ENCODE measurements at places on chromosomes 13 and 19.

GRCh38 chr19:48634424-48635262 is 2.5 kb downstream of the DBP start:
- peak; percentile 90 for DNase-seq

GRCh38 chr13:110354715-110355473 is 47.8 kb downstream of the COL4A2 start:
- no peak for DNase-seq

GRCh38 chr19:3868770-3869456 is at the start of gene ZFR2:
Gene ZFR2 (minus strand): TSS chr19:3869038. CDS start chr19:3869017, 21 bp downstream.
- no peak for DNase-seq

GRCh38 chr13:70795484-70795883 is 687.2 kb upstream of the KLHL1 start:
- no peak for DNase-seq

- no peak for DNase-seq
Observed at GRCh38 chr19:12284631-12285030, 10.1 kb downstream of the ZNF44 start.

DNA sequence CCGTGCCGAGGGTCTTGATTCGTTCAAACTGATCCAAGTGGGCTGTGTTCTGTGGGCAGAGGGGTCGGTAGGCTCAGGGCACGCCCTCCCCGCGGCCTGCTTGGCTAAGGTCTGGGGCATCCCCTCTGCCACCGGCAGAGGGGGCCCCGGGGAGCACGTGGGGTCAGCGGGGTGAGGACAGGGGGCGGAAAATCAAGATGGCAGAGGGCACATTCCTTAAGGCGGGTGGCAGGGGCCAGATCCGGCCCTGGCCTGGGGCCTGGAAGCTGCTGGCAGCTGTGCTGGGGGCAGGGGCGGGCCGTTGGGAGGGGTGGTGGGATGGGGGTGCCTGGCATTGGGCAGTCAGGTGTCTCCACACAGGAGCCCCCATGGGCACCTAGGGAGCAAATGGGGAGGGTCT is 10.7 kb downstream of the PRKACA start:
- DNase-seq = no peak

DNA sequence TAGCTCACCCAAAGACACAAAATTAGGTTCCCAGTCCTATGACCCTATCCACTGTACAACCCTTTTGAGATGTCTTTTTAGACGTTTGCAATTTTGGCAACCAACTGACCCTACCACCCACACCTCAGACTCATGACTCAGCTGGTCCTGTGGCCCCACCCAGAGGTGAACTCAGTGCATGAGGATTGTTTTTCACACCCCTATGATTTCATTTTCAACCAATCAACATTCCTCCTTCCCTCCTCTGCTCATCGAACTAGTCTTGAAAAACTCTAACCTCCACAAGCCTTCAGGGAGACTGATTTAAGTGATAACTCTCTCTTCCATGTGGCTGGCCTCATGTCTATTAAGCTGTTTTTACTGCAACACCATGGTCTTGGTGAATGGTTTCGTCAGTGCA is 350.7 kb downstream of the UQCRFS1 start:
- no peak for DNase-seq

DNA sequence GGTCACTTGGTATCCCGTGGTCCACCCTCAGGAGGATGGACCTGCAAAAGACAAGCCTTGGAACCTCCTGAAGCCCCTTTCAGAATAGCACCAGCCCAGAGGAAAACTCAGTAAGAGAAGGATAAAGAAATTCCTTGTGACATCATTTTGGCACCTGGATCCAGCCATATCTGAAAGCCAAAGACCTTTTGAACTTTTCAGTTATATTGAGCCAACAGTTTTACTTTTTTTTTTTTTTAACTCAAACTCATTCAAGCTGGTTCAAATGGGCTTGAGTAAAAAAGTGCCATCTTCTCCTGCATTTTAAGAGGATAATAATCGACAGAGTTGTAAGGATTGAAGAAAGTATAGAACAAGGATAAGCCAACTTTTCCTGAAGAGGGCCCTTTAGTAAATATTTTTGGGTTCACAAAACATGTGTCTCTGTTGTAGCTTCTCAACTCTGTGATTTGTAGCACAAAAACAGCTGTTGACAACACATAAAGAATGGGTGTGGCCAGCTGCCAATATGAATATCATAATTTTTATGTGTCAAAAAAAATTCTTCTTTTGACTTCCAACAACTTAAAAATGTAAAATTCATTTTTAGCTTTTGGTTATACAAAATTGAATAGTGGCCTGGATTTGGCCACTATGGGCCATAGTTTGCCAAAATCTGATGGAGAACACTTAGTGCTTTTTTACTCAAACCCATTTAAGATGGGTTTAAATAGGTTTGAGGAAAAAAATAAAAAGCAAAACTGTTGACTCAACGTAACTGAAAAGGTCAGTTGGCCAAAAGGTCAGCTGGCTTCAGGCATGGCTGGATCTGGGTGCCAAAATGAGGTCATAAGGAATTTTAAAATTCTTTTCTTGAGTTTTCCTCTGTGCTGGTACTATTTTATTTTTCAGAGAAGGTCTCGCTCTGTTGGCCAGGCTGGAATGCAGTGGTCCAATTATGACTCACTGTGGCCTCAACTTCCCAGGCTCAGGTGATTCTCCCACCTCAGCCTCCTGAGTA is 50.7 kb downstream of the ACSBG2 start:
- no peak for DNase-seq

- DNase-seq = no peak
Observed at GRCh38 chr13:48641404-48641803, 12.3 kb upstream of the CYSLTR2 start.

DNA sequence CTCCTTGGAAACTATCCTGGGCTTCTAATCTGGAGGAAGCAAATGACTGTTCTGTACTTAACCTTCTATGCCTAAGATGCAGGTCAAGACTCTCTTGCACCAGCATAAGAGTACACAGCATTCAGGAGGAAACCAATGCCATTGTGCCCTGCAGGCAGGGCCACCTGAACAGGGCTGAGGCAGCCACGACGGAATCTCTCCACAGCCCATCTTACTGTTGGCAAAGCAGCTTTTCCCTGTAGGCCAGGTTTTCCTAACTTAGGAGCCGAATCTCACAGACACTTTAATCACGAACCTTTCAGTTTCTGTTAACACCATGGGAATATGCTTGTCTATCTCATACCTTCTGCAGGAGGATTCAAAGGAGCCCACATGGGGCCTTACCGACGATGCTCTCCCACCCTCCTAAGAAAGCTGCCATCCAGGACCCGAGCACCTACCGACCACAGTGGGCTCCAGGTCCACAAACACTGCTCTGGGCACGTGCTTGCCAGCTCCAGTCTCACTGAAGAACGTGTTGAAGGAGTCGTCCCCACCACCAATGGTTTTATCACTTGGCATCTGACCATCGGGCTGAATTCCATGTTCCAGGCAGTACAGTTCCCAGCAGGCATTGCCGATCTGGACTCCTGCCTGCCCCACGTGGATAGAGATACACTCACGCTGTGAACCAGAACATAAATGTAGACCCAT is 2.6 kb downstream of the TUBA3C start:
- DNase-seq = no peak

DNA sequence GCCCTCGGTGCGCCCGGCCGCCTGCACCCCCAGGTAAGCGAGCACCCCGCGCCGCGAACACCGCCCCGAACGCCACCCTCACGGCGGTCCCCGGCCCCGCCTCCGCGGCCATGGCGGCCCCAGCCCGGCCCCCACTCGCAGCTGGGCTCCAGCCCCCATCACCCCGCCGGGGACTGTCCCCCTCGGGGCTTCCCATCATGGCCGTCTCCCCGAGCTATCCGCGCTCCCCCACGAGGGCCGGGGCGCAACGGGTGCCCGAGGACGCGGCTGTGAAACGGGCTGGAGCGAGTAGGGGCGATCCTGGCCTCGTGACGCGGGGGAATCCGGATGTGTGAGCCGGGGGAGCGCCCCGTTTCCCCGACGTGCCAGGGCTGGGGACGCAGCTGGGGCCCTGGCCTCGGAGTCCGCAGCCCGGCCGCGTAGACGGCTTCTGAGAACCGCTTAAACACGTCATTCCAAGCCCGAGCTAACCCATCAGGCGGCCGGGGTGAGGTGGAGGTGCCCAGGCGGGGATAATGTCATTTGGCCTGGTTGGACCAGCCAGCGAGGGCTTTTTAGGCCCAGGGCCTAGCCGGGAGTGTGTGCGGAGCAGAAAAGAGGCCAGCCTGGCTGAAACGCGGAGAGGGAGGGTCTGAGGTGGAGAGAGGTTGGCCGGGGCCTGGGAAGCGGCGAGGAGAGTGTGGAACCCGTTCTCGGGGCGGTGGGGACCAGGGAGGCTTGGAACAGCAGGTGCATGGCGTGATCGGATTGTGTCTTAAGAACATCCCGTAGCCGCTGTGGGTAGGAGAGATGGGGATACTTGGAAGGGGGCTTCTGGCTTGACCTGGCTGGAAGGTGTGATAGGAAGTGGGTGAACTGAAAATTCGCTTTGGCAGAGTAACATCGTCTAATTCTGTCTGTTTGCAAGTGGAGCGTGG is 550 bp downstream of the CERS4 start:
- no peak for DNase-seq

GRCh38 chr13:19984430-19985218 is 26.1 kb downstream of the ZMYM2 start:
- DNase-seq = peak; percentile 31

- no peak for DNase-seq
Observed at GRCh38 chr19:30167206-30167868, 204.8 kb upstream of the ZNF536 start.

DNA sequence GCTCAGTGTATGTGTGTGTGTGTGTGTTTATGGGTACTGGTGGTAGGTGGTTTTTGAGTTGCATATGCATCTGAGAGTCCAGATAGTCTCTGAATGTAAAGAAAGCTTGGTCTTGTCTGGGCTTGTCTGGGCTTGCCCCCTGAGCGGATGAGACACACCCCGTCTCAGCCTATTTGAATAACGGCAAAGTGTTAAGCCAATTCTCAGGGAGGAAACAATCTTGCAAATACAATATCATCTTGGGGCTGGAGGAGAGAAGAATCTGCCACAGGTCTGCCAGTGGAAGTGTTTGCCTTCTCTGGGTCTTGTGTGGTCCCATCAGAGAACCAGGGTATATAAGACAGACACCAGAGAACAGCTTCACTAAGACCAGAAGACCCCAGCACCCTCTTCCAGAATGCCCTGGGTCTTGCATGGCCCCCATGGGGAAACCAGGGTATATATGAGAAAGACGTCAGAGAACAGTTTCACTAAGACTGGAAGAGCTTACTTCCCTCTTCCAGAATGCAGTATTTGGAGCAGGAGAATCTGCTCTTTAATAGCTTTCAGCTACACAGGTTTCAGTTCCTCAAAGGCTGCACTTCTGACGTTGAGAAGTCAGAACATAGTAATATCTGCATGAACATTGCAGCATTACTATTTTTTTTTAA is 13.3 kb downstream of the CD70 start:
- DNase-seq = no peak

DNA sequence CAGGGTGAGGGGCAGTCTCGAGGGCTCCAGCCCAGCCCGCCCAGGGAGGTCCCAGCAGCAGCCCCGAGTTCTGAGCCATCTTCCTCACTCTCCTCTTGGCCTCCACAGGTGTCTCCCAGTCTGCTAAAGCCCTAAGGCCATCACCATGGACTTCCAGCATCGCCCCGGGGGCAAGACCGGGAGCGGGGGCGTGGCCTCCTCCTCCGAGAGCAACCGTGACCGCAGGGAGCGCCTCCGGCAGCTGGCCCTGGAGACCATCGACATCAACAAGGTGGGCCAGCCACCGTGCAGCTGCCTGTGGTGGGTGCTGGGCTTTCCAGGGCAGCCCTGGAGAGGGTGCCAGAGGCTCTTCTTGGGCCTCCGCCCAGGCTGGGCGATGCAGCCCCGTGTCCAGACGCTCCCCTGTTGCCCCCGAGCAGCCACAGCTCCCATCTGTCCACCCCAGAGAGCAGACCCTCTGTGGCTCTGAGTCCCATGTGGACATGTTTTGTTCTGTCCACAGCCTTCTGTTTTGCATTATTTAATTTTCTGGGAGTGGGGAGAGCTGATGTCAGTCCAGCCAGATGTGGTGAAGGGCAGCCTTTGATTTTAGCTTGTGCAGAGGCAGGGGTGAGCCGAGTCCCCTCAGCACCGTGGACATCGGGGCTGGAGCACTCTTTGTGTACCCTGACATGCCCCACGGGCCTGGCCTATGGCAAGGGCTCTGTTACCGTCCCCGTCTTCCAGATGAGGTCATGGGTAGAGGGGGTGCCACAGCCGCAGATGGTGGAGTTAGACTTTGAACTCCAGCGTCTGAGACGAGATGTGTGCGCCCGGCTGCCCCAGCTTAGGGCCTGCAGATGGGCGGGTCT is 5.6 kb upstream of the AMH start:
- no peak for DNase-seq

DNA sequence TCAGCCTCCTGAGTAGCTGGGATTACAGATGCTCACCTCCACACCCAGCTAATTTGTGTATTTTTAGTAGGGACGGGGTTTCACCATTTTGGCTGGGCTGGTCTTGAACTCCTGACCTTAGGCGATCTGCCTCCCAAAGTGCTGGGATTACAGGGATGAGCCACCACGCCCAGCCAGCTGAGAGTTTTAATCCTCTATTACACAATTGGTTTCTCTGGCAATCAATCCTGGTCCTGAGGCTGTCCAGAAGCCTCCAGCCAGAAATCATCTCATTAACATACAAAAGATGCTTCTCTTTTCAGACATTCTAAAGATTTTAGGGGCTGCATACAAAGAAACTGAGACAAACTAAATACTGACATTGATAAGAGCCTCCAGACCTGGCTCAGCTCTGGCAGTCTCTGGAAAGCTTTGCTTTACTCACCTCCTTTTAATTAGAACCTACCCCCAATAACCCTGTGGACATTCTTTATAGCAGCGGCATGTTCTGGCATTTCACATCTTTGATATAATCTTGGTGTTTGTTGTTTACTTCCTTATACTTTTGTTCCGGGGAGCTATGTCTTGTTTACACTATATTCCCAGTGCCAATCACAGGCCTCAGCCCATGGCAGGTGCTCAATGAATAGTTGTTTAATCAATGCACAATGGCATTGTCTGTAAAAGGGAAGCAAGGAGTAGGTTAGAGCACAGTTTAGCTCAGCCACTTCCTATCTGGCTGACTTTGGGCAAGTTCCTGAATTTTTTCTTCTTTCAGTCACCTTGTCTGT is 4.1 kb upstream of the ZNF724 start:
- DNase-seq = no peak

GRCh38 chr13:77786695-77787287 is 89.3 kb downstream of the SLAIN1 start:
- no peak for DNase-seq

- DNase-seq = no peak
Observed at GRCh38 chr19:48955308-48955958, 758 bp downstream of the BAX start.

DNA sequence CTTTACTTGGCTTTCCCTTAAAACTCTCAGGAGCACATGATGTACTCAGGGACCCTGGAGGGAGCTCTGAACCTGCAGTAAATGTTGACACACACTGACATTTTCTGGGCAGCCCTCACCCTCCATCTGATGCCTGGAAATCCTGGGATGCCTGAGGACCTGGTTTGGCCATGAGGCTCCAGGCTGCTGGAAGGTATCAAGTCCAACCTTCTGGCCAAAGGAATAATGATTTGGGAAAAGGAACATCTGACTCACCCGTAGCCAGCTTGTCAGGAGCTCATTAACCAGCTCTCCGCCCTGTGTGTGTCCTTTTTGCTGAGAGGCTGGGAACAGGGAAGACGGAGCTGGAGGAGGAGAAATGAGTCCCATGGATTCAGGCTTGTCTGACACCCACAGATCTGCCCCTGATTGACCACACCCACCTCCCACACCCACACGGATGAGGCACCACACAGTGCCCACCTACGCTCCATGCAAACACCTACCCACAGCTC is 10.3 kb downstream of the ZNF558 start:
- DNase-seq = no peak

GRCh38 chr19:37594982-37595382 is 306 bp downstream of the ZNF540 start:
- DNase-seq = peak; percentile 68

Data from NCI-H748 treated with DMSO at 0.1 percent for 48 hours (cell line).